Left lung (tissue), 14 donors: ENCODE measurements at places on chromosomes 1 and 21. TPM values are rescaled to one million over a fixed set of nuclear protein-coding genes. Genes with fewer than 3 reads are reported as not detected.

The OR2T33 gene
- not detected for polyA plus RNA-seq

The TNFAIP8L2 gene
- polyA plus RNA-seq: 2.5 TPM

The A3GALT2 gene
- polyA plus RNA-seq: 0.25 TPM

The NKAIN1 gene
- polyA plus RNA-seq: 2.5 TPM

The CTPS1 gene
- 23.2 TPM for polyA plus RNA-seq

The CFHR1 gene
- polyA plus RNA-seq: 3.0 TPM

The LCE1E gene
- polyA plus RNA-seq: not detected

The RNF2 gene
- polyA plus RNA-seq: 45.9 TPM

The WNT9A gene
- polyA plus RNA-seq: 2.4 TPM
